ENCODE measurements at places on chromosomes 2 and 18. TPM values are rescaled to one million over a fixed set of nuclear protein-coding genes. Genes with fewer than 3 reads are reported as not detected.
A peak's percentile ranks its signal among the peaks of the same experiment; 100 is the strongest.

DNA sequence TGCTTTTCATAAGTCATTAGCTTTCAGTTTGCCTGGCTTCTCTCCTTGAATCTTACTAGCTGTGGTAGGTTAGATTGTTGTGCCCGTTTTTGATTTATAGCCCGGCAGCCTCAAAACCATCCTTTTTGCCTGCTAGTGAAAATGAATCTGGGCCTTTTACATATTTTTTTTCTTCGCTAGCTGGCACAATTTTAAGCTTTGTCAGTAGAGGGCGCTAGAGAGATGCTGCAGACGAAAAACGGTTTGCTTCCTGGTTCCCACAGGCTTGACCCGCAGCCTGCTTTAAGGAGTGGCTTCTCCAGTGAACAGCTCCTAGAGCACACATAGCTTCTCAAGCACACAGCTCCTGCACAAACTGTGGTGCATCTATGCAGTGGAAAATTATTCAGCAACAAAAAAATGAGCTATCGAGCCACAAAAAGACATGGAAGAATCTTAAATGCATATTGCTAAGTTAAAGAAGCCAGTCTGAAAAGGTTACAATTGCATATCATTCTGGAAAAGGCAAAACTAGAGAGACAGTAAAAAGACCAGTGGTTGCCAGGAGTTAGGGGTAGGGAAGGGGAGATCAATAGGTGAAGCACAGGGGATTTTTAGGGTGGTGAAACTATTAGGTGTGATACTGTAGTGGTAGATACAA is 47.9 kb downstream of the E2F6 start:
- no peaks in the 10 kb centered on the region for H3K27me3 ChIP-seq
- no peak overlapping the region for H3K4me3 ChIP-seq
- H3K27ac ChIP-seq: no peak overlapping the region
- H3K4me1 ChIP-seq: peaks cover 11% of the 10 kb centered on the region

DNA sequence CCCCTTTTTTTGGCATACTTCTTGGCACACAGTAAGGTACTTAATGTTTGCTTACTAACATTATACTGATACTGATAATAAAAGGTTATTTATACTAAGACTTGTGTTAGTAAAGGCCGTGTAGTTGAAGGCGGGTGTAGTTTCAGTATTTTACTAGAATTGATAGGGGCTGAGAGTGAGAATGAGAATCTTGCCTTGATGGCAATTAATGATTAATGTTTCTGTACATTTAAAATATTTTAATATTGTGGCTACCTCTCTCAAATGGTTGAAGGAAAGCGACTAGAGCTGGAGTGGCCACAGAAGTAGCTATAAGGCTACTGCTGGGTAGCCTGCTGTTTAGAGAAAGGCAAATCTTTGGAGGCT is 29.3 kb downstream of the PELI1 start:
- no peak overlapping the region for H3K4me3 ChIP-seq
- no peak for DNase-seq
- no peaks in the 10 kb centered on the region for H3K36me3 ChIP-seq
- no peaks in the 10 kb centered on the region for H3K27me3 ChIP-seq

Gene TUBB8B
- total RNA-seq: not detected

DNA sequence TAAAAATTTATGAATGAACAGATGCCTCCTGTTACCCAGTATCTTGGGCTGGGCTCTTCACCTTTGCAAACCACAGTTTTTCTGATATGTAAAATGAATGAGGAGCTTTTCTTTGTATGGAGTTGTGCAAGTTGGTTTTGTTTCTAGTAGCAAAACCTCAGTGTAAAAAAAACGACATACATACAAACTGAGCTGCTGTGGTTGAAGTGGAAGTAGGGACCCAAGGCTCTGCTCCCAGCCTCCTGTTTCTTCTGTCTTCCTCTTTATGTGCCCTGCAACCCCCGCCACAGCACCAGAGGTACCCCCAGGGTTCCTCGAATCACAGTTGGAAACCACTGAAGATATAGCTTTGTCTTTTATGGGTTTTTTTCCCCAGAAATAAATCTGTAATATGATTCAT is 118.1 kb downstream of the MYO1B start:
- no peak overlapping the region for H3K27ac ChIP-seq

GRCh38 chr2:45171136-45171501 is 161.9 kb upstream of the SIX2 start:
- peaks cover 16% of the 10 kb centered on the region for H3K27me3 ChIP-seq
- no peak for DNase-seq
- no peaks in the 10 kb centered on the region for H3K36me3 ChIP-seq
- peaks cover 3% of the 10 kb centered on the region for H3K4me1 ChIP-seq

Gene HOXD9
- total RNA-seq: 0.44 TPM

GRCh38 chr2:215466097-215466909 is 30.4 kb upstream of the FN1 start:
- H3K4me3 ChIP-seq: no peak overlapping the region
- DNase-seq: no peak
- no peaks in the 10 kb centered on the region for H3K36me3 ChIP-seq

Gene NAT8
- not detected for total RNA-seq

Gene MC4R
- total RNA-seq: not detected

- peaks cover 34% of the 10 kb centered on the region for H3K4me1 ChIP-seq
- peaks cover 2% of the 10 kb centered on the region for H3K27me3 ChIP-seq
- H3K36me3 ChIP-seq: no peaks in the 10 kb centered on the region
- DNase-seq: no peak
Observed at GRCh38 chr2:191226196-191226595, 19.0 kb upstream of the MYO1B start.

DNA sequence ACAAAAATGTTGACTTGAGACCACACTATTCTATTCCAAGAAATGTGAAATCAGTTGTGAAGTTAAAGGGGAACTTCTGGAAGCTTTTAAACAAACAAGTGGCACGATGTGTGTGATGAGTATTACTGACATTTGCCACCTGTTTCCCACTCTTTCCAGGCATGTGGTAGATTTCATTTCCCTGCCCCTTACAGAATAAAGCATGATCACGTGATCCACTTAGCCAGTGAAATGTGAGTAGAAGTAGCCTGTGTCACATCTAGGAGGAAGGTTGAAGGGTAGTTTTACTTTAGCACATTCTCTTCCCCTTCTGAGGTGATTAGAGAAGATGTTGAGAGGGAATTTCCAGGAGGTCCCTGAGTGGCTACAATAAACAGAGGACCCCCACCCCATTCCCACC is 3.8 kb downstream of the COL4A4 start:
- no peak for DNase-seq
- no peaks in the 10 kb centered on the region for H3K4me1 ChIP-seq
- no peak overlapping the region for H3K4me3 ChIP-seq
- H3K27ac ChIP-seq: no peak overlapping the region

Gene LIMS3
- 0.98 TPM for total RNA-seq

DNA sequence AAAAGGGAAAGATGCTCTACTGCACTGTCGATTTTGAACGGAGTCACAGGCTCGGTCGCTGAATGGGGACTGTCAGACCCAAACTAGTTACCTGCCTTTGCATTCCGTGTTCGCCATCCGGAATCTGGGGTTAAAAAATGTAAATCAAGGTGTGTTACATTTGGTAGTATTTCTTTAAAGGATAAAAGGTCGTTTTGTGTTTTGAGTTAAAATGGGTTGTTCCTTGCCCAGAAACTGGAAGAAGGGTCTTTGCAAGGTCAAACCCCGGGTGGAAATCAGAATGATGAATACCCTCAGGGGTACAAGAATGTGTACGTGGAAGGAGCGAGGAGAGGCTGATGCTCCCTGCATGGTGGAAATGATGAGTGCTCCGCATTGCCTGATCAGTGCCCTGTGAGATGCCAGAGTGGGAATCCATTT is 1.0 kb downstream of the VSNL1 start:
- peaks cover 14% of the 10 kb centered on the region for H3K4me1 ChIP-seq
- no peak overlapping the region for H3K27ac ChIP-seq
- H3K36me3 ChIP-seq: no peaks in the 10 kb centered on the region
- peaks cover 6% of the 10 kb centered on the region for H3K27me3 ChIP-seq
- DNase-seq: no peak

- no peak for DNase-seq
- peaks cover 1% of the 10 kb centered on the region for H3K27me3 ChIP-seq
- H3K36me3 ChIP-seq: no peaks in the 10 kb centered on the region
- H3K4me3 ChIP-seq: no peak overlapping the region
- H3K4me1 ChIP-seq: peaks cover 2% of the 10 kb centered on the region
Observed at GRCh38 chr2:240960971-240961876, 37.2 kb upstream of the SNED1 start.

Gene LHCGR
- total RNA-seq: not detected

DNA sequence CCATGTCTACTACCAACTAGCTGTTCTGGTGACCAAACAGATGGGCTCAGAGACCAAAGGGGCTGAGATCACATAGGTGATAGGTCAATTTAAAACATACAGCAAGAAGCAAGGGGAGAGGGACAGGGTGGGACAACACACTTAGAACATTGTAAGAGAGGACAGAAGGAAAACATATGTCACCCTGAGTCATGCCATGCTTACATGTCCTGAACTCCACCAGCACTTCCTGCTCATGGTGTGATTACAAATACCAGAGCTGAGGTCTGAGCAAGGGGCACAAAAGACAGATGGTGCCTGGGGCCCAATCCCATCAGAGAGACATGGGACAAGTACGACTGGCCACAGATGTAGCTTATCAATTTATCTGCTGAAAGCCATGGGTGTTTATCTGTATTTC is 28.7 kb upstream of the GALNT14 start:
- no peak overlapping the region for H3K4me3 ChIP-seq
- H3K4me1 ChIP-seq: peaks cover 29% of the 10 kb centered on the region
- no peaks in the 10 kb centered on the region for H3K36me3 ChIP-seq
- H3K27ac ChIP-seq: peak overlapping the region; percentile 77
- no peak for DNase-seq
- H3K27me3 ChIP-seq: peaks cover 18% of the 10 kb centered on the region

- H3K27ac ChIP-seq: no peak overlapping the region
- DNase-seq: no peak
- H3K36me3 ChIP-seq: no peaks in the 10 kb centered on the region
- peaks cover 12% of the 10 kb centered on the region for H3K4me1 ChIP-seq
- no peaks in the 10 kb centered on the region for H3K27me3 ChIP-seq
Observed at GRCh38 chr2:161980976-161981375, 93.0 kb downstream of the DPP4 start.

Gene IL1B
- total RNA-seq: not detected

Gene ATP6V1B1
- not detected for total RNA-seq

Gene ASB18
- not detected for total RNA-seq

Gene PTPN4
- 91.7 TPM for total RNA-seq

Data from glutamatergic neuron (in vitro differentiated cells).